Astrocyte of the spinal cord (primary cell): ENCODE measurements at places on chromosomes 5 and 9.

DNA sequence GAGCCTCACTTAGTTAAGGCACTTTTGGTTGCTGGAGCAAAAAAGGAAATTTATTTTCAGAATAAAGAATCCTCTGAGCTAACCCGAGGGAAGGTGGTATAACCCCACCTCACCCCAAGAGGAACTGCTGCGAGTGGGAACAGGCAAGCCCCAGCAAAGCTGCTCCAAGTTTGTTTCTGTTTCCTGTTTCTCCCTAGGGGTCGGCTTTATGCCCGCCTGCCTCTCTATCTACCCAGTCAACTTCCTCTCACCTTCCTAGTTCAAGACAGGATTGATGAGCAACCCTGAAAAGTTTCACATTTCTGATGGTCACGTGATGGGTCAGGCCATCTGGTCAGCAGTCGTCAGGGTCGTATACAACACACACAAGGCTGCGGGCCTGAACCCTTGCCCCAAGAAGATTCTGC, 31.1 kb downstream of the TRIO start:
- DNase-seq = no peak

DNA sequence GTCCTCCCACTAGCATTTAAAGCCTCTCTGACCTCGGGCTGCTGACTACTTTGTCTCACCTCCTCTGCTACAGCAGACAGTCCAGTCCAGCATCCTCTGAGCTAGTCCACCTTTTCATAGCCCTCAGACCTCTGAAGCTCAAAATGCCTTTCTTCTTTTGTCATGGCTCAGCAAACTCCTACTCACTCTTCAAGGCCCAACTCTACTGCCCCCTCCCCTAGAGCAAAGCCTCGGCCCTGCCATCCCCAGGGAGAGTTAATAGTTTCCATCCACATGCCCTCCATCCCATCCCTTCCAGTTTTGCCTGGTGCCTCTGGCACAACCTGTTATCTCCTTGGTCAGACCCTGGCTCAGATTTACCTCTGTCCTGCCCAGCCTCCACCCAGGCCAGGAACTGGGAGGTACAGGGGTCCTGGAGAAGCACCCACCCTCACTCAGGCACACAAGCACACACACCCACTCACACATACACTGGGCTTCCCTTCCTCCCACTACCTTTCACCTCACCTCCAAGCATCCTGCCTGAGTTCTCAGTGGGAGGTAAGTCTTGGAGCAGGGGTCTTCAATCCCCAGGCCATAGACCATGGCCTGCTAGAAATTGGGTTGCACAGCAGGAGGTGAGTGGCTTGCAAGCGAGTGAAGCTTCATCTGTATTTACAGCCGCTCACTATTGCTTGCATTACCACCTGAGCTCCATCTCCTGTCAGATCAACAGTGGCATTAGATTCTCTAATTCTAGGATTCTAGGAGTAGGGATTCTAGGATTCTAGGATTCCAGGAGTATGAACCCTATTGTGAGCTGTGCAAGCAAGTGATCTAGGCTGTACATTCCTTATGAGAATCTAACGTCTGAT, 18.1 kb downstream of the PDLIM4 start:
- no peak for DNase-seq

DNA sequence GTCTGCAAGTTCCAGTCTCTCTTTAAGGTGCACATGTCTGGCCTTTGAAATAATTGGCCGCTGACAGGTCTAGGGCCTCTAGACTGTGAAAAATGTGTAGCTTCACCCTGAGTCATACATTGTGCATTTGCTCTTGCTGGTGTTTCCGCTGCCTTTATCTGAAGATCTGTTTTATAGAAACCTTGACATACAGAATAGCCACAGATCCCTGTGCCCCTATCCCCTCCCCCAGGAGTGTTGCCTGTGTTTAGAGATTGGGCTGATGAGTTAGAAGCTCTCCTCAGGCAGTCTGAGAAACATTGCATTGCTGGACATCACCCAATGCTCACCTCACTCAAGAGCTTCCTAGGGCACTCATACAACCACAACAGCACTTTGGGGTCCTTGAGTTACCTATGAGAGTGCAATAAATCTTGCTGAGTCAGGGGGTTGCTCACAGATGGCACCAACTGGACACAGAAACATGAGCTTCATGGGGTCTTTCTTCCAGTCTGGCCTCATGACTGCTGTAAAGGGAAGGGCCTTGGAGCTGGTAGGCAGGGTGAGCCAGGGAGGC, 3.8 kb upstream of the ZNF782 start:
- peak; percentile 52 for DNase-seq

DNA sequence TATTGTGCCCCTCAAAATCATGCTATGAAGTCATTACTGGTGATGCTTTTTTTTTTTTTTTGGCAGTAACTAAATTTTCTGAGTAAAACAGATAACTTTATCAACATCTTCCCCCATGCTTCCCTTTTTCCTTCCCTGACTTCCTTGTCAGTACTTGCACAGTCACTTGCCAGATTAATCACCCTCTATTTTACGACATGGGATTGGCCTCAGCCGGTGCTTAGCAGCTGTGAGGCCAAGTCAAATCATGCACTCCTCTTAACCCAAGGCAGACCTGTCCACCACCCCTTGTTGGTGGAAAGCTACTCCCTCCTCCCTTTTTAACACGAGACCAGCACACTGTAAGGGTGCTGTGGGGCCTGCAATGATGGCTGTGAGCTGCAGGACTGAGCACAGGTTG, 118.0 kb upstream of the OTULINL start:
- no peak for DNase-seq

- no peak for DNase-seq
Observed at GRCh38 chr5:43157068-43157467, 35.0 kb upstream of the NIM1K start.

GRCh38 chr9:34592895-34593601, 3.5 kb upstream of the CNTFR start:
- no peak for DNase-seq

- no peak for DNase-seq
Observed at GRCh38 chr5:170289121-170289520, 8.5 kb downstream of the LCP2 start.

DNA sequence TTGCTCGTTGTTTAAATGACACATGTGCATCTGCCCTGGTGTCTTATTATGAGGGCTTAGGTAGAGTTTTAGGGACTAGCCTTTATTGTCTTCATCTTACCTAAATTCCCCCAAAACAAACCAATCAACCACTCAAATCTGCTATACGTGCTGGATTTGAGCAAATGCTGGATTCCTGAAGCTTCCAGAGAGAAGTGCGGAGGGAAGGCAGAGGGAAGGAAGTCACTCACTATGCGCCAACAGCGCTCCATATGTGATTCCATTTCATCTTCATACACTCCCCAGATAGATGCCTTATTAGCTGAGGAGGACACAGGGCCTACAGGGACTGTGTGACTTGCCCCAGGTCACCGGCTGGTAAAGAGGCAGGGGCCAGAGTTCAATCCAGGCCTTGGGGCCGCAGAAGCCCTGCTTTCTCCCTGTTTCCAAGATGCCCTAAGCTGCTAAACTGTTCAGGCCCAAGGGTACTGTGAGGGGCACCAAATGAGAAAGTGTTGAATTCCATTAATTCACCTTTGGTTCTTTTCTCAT, 63.5 kb downstream of the OTULIN start:
- DNase-seq = no peak

DNA sequence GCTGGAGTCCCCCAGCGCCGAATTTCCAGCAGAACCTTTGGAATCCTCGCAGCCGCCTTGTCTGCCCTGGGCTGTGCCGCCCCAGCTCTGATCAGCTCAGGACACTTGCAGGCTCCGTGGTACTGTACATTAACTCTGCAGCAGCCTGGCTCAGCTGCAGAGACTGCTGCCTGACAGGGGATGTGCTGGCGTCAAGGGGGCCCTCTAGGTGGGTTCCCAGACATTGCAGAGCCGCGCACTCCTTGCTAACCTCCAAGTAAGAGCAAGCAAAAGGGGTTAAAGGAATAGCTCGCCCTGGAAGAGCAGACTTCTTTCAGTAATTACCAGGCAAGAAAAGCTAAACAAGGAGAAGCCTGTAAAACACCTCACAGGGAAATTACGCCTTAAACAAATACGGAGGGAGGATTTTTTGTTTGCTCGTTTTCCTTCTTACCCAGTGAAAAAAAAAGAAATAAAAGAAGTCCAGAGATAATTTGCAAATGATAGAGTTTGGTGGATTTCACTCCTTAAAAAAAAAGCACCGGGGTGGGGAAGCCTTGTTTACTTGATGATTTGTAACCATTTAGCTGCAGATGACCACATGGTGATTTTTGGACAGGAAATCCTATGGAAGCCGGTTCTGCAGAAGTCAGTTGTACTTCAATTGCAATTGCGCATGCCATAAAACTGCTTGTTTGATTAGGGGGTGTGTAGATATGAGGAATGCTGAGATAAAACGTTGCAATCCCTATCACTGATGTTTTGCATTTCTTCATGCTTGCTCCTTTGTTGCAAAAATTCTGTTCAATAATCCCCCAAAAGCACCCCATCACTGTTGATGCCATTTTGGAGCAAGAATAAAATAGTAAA, 305.8 kb downstream of the PDE4D start:
- DNase-seq = peak; percentile 87

GRCh38 chr9:104177676-104178075, 83.6 kb downstream of the SMC2 start:
- DNase-seq = no peak

- no peak for DNase-seq
Observed at GRCh38 chr5:171226864-171227263, 82.2 kb upstream of the TLX3 start.

DNA sequence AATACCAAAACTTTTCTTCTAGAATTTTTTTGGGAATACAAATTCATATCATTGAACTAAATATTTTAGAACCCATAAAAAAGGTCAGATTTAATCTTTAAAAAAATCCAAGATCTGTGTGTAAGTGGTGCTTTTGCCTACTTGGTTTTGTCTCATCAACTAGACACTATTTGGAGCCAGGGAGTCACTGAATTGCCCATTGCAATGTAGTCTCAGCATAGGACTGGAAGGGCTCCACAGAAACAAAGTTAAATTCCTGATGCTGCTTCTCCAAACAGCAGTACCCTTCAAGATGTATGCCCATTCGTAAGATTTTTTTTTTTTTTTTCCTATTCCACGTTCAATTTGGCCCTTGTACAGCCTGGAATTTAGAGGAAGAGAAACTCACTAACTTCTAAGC, 208.0 kb upstream of the MPDZ start:
- no peak for DNase-seq

DNA sequence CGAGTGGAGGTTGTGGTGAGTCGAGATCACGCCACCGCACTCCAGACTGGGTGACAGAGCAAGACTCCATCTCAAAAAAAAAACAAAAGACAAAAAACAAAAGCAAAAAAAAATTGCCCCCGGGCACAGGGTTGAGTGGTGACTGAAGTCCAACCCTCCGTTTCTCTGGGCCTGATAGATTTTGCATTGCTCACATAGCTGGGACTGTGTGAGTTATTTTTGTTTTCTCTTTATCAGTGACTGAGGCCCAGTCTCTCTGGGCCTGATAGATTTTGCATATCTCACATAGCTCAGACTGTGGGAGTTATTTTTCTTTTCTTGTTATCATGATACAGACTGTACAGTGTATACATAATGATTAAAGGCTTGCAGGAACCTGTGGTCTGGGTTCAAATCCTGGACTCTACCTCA, 2.6 kb upstream of the SLC28A3 start:
- peak; percentile 28 for DNase-seq

GRCh38 chr5:179867079-179867465, 8.5 kb upstream of the MRNIP start:
- no peak for DNase-seq

DNA sequence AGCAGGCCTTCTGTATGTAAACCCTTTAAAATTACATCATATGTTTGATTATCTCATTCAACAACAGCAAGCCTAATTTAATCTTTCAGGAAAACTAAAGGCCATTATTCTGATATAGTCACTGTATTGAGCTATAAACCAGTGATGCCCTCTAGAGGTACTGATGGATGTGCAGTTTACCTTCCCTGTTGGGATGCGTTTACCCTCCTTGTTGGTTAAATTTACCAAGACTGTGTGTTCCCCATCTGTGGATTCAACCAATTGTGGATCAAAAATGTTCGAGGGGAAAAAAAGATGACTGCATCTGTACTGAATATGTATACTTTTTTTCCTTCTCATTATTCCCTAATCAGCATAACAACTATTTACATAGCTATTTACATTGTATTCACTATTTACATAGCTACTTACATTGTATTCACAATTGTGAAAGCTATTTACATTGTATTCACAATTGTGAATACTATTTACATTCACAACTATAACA, 3.7 kb upstream of the BAAT start:
- no peak for DNase-seq

- no peak for DNase-seq
Observed at GRCh38 chr5:172690258-172691075, 49.4 kb downstream of the NEURL1B start.

DNA sequence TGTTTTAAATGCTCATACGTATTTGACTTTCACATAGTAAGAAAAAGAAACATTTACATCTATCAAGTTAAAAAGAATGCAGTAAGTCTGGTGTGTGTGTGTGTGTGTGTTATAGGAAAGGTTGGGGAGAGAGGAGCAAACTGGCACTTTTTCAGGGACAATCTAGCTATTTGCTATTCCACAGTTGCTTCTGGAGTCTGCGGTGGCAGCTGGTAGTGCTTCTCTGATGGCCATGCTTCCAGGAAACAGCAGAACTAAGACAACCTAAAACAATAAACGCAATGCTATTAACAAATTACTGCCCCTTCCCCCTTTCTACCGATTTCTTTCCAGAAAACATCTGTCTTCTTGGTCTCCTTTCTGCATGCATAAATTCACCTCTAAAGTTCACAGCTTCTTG, 70.0 kb upstream of the CDH10 start:
- peak; percentile 6 for DNase-seq

- no peak for DNase-seq
Observed at GRCh38 chr9:125409637-125410521, 148.3 kb downstream of the GAPVD1 start.

DNA sequence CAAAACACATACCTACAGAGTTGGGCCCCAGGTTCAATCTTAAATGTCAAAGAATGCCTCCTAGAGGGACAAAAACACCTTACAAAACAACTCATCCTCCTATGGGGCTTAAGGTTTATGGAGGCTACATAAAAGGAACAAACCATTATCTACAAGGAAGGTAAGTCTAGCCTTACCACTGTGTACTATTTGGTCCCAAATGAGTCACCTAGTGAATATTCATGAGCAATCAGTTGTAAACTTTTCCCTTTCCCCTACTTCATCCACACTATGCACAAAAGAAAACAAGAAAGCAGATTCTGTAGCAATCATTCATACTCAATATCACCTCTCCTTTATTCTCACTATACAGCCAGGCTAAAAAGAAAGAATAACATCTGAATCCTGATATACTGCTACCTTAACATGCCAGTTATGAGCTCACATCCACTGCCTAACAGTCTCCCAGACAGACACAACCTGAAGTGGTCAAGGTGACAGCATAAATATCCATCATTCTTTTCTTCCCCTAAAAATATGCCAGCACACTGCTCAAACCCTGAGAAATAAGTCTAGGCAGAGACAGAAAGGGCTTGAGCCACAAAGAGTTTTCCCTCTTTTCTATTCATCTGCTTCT, 6.2 kb downstream of the OXCT1 start:
- peak; percentile 31 for DNase-seq

GRCh38 chr9:72362680-72363139, 2.3 kb downstream of the ZFAND5 start:
- peak; percentile 80 for DNase-seq

- DNase-seq = peak; percentile 64
Observed at GRCh38 chr5:128358826-128359225, 179.2 kb downstream of the FBN2 start.

- DNase-seq = no peak
Observed at GRCh38 chr9:136160995-136161610, 42.4 kb upstream of the TMEM250 start.

- no peak for DNase-seq
Observed at GRCh38 chr5:55485073-55485472, 49.7 kb downstream of the PLPP1 start.
